NCI-H226 (cell line): ENCODE measurements at places on chromosomes 6 and 20.

GRCh38 chr6:147961481-147962141, 381.0 kb upstream of the SASH1 start:
- no peak for DNase-seq

GRCh38 chr6:16392010-16392409, 153.6 kb downstream of the GMPR start:
- no peak for DNase-seq

GRCh38 chr6:145756170-145756662, 20.9 kb upstream of the EPM2A start:
- peak; percentile 86 for DNase-seq

DNA sequence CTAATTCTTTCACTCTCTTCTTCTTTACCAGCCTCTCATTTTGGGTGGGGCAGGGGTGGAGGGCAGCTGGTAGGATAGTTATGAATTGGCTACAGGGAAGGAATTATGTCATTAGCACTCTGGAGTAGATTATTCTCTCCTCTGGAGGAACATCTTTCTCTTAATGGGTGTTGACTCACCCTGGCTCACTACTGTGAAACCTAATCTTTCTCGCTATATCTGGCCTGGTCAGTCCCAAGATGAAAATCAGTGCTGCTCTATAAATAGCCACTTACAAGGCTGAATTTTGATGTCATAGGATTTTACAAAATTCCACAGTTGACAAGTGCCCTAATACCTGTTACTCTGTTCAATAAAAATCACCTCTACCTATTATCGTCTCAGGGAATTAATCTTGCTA, 151.3 kb downstream of the COL9A1 start:
- no peak for DNase-seq

- DNase-seq = no peak
Observed at GRCh38 chr20:62530643-62531032, 54.8 kb upstream of the GATA5 start.

- DNase-seq = no peak
Observed at GRCh38 chr6:130848945-130849344, 21.7 kb downstream of the SMLR1 start.

GRCh38 chr20:51127713-51128112, 104.8 kb upstream of the KCNG1 start:
- DNase-seq = no peak

DNA sequence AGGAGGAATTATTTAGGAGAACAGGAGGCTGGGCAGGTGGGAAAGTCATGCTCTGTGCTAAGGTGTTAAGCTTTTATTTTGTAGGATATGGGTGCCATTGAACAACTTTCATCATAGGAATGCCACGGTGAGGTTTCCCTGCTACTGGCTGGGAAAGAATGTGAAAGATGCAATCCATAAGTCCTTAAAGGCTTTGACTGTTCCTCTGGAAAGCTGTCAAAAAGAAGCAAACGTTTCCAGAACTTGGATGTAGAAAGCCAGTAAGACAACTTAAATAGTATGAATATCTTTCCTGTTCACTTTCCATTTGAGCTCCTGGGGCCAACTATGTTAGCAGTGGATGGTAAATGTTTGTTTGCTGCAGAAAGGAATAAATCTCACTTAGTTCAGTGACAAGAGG, 574.4 kb downstream of the RNF144B start:
- DNase-seq = no peak

DNA sequence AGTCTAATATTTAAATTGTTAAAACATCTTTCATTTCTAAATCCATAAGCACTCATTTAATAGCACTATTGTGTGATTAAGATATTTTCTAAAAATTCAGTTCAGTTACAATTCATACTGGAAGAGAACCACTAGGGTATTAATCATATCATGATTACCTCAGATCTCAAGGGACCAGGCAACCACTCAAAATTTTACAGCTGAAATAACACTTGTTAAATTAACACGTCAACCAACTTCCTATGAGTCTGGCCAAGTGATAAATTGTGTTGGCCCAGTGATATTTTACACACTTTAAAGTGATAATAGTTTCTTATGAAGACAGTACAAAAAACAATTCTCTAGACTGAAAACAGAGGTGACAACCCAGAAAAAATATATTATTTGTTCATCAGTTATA, 869.0 kb upstream of the ADGRB3 start:
- DNase-seq = no peak

DNA sequence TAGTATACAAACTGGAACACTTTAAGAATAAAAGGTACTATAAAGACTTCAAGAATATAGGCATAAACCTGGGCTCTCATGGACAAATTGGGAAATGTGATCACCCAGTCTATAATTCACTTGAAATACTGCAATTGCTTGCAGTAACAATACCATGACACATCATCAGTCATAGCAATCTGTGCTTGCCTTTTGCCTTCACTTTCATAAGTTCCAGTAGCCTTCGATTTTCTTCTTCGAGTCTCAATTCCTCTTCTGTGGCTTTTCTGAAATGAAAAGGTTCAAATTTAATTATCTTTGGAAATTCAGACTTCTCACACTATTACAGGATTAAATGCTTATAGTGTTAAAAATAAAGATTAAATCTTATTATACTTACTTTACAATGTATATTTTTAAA, 96.3 kb upstream of the ZBTB24 start:
- DNase-seq = no peak

DNA sequence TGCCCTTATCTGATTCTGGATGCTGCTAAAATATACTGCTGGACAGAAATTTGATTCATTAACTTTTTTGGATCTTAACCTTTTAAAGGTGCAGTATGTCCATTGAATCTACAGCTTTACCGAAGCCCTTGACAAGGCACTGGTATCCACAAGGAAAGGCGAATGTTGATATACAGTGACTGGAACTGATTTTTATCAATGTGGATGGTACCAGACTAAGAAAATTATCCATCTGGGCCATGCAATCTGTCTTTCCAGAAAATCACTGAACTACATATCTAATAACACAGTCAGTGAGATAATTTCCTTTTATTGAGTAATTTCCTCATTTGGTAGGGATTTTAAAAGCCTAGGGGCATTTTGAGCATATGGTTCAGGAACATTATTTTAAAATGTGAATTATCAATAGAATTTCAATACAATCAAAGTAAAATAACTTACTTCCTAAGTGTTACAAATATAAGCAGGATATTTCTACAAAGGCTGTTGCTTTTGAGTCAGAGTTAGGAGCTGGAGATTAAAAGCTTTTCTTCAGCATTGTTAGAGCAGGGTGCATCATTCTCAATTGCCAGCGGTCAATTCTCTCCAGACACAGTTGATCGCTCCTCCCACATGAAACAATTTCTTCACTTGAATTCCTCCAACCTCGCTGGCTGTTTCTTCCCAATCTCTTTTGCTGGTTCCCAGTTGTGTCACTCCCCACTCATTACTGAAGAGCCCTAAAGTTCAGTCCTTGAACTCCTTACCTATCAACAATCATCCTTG, 585.3 kb upstream of the FLRT3 start:
- DNase-seq = no peak

GRCh38 chr6:167306401-167306998, 15.4 kb downstream of the UNC93A start:
- peak; percentile 79 for DNase-seq
